ENCODE measurements at places on chromosomes 1 and 21.

DNA sequence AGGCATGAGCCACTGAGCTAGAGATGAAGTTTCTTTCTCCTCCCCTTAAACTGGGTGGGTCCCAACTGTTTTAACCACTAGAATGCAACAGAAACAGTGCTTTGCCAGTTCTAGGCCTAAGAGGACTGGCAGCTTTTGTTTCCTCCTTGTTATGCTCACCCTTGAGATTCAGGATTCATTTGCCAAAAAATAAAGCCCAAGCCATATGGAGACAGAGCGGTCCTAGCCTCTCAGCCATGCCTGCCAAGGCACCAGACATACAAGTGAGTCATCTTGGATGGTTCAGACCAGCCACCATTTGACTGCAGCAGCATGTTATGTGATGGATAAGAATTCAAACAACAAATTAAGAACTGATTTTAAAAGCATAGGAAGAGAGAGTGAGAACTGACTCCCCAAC is 38.1 kb upstream of the STUM start:
- DNase-seq: no peak

- no peak for DNase-seq
These were observed 165.3 kb downstream of the FASLG start for GRCh38 chr1:172824209-172824608.

- DNase-seq: no peak
These were observed 182.5 kb upstream of the SGIP1 start for GRCh38 chr1:66351478-66351877.

DNA sequence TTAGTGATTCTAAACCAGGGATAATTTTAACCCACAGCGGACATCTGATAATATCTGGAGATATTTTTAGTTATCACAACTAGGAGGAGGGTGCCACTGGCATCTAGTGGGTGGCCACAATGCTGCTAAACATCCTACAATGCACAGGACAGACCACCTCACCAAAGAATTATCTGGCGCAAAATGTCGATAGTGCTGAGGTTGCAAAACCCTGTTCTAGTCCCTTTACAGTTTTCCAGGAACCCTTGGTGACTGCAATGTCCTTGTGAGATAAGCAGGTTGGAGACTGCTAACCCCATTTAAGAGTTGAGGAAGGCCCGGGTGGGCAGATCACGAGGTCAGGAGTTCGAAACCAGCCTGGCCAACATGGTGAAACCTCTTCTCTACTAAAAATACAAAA is 163.1 kb upstream of the BEND5 start:
- DNase-seq: no peak

- no peak for DNase-seq
These were observed 54.2 kb downstream of the CD58 start for GRCh38 chr1:116516631-116517030.

DNA sequence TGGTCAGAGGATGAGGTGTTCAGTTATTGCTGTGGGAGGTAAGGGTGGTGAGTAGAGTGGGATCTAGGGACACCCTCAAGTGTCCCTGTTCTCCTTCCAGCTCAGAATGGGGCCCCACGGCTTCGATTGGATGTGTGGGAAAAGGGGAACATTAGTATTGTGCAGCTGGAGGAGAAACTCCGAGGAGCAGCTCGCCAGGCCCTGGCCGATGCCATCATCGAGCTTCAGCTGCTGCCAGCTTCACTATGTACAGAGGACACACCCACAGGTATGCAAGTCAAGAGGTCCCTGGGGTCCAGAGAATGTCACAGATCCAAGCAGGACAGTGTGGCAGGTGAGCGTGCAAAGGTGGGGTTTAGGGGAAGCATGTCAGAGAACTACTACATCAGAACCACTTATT is 13.9 kb downstream of the HYI start:
- DNase-seq: no peak

- no peak for DNase-seq
These were observed 598.6 kb downstream of the AJAP1 start for GRCh38 chr1:5253036-5253435.

Measured in activated T-helper 1 cell treated with anti-CD3 and anti-CD28 coated beads, Interleukin-2, amount 50 U/mL, for 16 hours (primary cell).